NCI-H460 (cell line): ENCODE measurements at places on chromosomes 7 and 10.

- no peak for DNase-seq
Observed at GRCh38 chr7:157416011-157416410, 79.2 kb downstream of the DNAJB6 start.

DNA sequence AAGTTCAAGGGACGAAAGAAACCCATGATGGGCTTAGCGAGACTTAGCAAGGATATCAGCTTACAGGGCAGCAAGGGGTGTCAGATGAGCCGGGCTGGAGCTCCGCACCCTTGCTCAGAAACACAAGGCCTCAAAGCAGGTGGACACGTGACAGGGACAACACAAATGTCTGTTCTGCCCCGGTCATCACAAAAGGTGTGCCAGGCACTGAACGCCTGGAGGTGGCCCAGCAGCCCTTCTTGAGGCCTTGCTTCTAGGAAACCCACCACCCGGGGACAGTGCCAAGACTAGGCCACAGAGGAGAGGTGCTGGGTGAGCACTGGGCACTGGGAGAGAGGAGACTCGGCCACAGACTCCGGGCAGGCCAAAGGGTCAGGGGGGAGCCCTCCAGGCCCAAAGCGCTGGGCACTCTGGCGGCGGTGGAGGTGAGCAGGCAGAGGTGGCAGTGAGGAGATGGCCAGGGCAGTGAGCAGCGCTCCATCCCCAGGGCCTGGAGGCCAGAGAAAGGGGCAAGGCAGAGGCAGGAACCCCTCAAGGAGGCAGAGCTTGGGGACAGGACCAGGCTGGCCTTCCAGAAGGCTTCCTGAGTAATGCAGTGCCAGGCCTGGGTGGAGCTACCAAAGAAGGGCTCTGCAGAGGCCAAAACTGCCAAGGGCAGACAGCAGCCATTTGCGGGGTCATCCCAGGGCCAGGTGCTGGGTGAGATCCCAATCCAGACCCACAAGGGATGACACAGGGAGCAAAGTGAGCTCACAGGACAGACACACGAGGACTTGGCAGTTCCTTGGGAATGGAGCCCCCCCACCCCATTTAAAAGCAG lies 22.7 kb downstream of the EBF3 start:
- DNase-seq, result no peak

DNA sequence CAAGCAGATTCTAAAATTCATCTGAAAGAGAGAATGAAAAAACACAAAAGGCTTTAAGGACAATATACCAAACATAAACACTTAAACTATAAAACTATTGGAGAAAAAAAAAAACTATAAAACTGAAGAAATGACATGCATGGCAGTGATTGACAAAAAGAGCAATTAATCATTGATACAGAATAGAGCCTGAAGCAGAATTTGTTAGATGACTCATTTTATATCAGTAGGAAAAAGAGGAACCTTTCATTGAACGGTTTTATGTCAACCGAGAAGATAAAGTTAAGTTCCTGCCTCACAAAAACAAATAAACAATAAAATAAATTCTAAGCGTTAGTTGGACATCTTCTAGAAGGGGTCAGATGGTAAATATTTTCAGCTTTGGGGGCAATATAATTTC lies 23.3 kb downstream of the NPY start:
- DNase-seq, result no peak

- no peak for DNase-seq
Observed at GRCh38 chr10:110312206-110312605, 7.5 kb upstream of the SMNDC1 start.
